CD4-positive, alpha-beta T cell treated with Interleukin-15 for 4 hours (primary cell): ENCODE measurements at places on chromosomes 1 and 21.

DNA sequence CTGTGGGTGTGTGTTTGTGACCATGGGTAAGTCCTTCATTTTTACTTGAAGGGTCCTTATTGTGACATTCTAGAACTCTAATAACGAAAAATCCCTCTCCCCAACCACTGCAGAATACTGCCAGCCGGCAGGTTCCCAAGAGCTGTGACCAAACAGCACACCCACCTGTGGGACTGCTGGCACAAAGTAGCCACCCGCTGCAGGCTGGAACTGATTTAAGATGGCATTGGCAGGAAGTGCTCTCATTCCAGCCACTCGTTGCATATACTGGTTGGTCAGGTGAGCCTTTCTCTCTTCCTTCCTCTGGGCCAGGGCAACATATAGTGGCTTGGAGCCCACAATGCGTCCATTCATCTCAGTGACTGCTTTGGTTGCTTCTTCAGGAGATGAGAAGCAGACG, 11.6 kb downstream of the PABPC4 start:
- no peak for DNase-seq

- no peak for DNase-seq
Observed at GRCh38 chr1:58067082-58067481, 479.4 kb downstream of the OMA1 start.

- no peak for DNase-seq
Observed at GRCh38 chr1:234169161-234169849, 204.0 kb upstream of the COA6 start.

DNA sequence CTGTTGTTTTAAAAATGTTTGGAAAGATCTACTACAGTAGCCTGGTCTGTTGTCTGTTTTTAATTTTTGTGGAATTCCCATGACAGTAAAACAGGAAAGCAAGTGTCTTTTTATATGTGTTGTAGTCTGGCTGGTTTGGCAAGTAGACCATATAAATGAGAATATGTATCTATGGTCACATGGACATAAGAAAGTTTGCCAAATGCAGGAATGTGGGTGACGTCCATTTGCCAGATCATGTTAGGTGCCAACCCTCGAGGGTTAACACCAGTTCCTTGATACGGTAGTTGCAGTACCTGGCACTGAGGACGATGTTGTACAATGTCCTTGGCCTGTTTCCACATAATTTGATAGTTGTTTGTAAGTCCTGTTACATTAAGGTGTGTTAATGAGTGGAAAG, 6.2 kb downstream of the DAP3 start:
- no peak for DNase-seq

DNA sequence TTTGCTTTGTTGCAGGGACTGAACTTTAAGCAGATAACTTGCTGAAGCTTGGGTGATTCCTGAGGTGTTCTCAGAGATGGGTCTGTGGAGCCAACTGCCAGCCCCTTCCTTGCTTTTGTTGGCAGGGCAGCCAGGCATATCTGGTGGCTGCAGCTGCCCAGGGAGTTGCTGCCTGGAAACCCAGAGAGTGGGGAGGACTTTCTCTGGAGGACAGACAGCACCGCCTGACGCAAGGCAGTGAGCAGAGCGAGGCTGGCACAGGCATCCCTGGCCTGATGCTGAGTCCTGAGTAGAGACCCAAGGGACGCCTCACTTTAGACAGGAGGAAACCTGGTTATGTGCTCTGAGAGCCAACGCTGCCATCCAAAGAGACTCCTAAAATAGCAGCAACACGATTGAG, 9.8 kb upstream of the OLFML2B start:
- DNase-seq = no peak

DNA sequence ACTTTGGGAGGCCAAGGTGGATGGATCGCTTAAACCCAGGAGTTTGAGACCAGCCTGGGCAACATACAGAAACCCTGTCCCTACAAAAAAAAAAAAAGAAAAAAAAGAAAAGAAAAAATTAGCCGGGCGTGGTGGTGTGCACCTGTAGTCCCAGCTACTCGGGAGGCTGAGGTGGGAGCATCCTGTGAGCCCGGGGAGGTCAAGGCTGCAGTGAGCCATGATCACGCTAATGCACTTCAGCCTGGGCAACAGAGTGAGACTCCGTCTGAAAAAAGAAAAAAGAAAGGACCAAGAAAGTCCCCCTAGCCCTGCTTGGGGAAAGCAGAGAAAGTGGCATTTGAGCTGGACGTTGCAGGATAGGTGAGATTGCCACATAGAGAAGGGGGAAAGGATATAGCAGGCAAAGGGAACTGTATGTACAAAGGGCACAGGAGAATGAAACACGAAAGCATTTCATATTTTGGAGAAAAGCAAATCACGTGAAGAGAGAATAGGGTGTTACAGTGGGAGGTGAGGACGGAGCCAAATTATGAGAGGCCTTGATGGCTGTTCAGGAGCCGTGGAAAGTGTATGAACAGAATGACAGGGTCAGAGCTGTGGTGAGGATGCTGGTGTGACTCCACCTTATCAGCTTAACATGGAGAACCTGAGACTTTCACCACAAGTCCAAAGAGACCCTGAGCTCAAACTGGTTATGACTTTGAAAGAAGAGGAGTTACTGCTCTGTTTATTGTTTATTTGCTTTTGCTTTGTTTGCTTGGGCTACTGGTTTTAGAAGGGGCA, 19.5 kb upstream of the LRIG2 start:
- DNase-seq = no peak

DNA sequence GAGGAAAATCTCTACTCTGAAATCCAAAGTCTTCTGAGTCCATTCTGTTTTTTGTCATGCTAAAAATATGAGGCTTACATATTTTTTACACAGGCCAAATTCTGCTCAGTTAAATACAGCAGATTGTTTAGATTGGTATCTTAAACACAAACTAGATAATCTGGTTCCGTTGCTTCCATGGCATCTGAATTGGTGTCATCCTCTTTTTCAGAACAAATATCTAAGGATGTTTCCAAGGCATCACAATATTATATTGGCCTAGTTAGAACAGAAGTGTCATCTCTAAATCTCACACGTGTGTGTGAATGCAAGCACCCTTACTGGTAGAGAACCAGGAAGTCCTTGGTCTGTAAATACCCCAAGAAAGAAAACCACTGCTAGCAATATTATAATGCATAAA, 151.2 kb downstream of the NRIP1 start:
- no peak for DNase-seq

GRCh38 chr1:156444407-156445001, 56.1 kb downstream of the MEF2D start:
- peak; percentile 16 for DNase-seq

DNA sequence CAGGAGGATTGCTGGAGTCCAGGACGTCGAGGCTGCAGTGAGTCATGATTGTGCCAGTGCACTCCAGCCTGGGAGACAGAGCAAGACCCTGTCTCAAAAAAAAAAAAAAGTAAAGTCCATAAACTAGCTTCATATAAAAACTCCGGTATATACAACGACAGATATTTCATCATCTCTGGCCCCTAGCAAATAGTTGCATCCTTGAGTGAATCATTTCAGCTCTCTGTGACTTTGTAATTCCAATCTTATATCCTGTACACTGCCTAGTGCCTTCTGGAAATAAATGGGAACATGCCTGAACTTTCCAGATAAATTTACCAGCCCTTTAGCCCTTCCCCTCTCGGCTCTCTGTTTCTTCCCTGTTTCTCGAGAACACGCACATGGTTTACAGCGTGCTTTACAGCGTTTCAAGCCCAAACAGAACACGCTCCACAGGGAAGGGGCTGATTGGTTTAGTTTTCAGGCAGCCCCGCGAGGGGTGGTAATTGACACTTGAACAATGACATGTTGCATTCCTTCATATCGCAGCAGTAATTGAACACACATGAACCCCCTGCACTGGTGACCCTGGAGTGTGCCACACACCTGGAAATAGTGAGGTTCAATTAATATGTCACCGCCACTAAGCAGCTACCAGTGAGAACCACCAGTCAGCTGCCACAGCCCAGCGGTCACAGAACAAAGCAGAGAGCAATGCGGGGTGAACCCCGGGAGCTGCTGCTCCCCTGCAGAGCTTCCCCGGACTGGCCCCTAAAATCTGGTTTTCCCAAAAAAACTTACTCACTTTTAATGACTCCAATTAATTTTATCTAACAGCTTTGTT, 35.7 kb upstream of the SIM2 start:
- DNase-seq = no peak

DNA sequence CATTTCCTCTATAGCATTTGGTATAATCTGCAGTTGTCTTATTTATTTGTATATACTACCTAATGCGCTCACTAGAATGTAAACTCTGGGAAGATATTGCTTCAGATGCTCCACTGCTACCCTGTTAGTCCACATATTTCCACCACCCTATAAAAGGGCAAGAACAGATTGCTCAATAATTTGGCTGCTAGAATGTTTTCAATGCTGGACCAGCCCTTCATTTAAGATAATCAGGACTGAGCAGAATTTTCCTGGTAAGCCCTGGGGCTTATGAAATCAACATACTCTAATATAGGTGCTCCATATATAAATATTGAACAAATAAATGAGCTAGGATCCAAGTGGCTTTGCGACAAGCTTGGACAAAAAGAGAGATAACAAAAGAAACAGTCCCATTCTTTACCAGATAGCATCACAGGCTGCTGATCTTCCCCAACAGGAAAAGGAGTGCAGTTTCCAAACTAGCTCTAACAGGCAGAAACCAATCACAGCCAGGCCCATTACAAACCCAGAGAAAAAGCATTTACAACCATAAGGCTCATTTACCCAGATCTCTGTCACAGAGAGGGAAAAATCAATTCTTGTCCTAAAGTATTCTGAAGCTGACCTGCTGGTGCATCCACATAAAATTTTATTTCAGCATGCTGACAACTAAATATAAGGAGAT, 8.3 kb downstream of the BCAR3 start:
- DNase-seq = no peak

DNA sequence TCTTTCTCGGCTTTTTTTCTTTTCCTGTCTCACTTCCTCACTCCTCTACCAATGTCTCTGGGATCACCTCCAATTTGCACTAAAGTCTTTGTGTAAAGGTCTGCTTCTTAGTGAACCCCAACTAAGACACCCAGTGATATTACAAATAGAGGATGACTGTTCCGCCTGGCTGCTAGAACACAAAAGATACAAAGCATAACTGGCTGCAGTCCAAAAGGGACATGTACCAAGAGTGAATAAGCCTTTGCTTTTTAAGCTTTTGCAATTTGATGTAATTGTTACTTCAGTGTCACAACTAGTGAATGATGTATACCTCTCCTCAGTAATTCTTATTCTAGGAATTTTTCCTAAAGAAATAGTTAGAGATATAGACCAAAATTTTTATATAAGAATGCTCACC, 82.8 kb upstream of the BEND5 start:
- DNase-seq = no peak

DNA sequence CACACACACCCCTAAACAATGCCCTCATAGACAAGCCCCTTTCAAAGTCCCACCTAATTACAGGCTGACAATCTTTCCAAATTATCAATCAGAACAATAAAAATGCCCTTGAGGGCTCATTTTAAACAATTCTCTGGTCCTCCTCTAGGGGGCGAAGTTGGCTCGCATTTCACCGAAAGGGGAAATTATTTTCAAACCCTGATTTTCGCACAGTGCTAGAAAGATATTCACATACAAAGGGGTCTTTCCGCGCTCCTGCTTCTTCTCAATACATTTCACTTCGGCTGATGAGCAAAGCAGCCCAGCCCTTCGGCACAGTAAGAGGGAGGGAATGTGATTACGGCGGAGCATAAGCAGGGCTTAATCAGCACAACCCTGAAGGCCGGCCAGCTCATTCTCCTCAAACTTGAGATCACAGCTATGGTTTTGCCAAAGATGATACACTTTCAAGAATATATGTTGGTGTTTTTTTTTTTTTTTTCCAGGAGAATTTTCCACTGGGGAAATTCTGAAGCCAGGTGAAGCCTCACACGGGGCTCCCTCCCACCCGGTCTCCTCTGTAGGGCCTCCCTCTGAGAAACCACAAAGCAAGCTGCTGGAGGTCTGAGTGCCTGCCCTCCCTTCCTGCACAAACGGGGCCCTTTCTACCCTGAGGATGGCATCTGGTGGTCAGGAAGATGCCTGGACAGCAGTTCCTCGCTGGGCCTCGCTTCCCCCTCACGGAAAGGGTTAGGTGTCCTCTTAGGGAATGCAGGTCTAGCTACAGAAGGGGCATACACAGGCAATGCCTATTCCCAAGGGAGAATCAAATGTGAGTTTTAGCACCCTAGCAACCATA, 66.9 kb downstream of the GNG12 start:
- peak; percentile 41 for DNase-seq

DNA sequence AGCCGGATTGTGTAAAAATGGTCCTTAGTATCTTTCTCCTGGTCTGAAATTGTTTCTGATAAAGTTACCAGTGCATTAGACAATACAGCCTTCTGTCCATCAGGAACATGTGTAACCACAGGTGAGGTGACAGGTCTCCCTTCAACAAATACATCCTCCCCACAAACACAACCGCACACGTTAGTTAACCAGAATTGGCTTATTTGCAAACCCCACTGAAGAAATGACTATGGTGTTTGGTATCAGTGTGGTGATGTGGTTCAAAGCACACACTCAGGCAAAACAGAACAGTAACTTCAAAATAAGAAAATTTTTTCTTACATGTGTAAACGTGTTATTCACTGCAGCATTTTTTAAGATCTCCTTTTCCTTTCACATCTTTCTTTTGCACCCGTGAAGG, 517.2 kb upstream of the NR5A2 start:
- no peak for DNase-seq

- no peak for DNase-seq
Observed at GRCh38 chr1:202133001-202133400, 10.3 kb downstream of the GPR37L1 start.

GRCh38 chr1:164912290-164912689, 353.3 kb downstream of the PBX1 start:
- no peak for DNase-seq

GRCh38 chr1:200640373-200640962, 19.9 kb upstream of the KIF14 start:
- no peak for DNase-seq

DNA sequence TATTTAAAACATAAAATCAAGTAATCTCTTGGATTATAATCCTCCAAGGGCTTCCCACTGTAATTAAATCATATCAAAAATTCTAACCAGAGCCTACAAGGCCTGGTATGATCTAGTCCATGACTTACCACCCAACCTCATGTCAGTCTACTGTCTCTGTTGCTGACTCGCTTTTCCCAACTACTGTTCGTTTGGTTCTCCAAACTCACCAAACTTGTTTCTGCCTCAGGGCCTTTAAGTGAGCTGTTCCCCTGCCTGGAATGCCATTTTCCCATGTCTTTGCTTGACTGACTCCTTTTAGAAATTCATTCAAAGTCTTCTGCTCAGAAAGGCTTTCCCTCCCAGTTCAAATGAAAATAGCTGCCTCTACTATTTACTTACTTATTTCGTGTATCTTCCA, 95.9 kb downstream of the ZC3H11B start:
- no peak for DNase-seq

- no peak for DNase-seq
Observed at GRCh38 chr1:54928327-54928726, 41.3 kb upstream of the DHCR24 start.

GRCh38 chr1:76142771-76143540, 68.4 kb downstream of the ST6GALNAC3 start:
- DNase-seq = no peak

- no peak for DNase-seq
Observed at GRCh38 chr1:88519156-88519555, 164.9 kb upstream of the PKN2 start.

GRCh38 chr1:205442051-205442725, 13.7 kb downstream of the BLACAT1 start:
- DNase-seq = no peak

- no peak for DNase-seq
Observed at GRCh38 chr1:41704196-41704595, 214.5 kb downstream of the HIVEP3 start.
